ENCODE measurements at places on chromosomes 12 and 14.

DNA sequence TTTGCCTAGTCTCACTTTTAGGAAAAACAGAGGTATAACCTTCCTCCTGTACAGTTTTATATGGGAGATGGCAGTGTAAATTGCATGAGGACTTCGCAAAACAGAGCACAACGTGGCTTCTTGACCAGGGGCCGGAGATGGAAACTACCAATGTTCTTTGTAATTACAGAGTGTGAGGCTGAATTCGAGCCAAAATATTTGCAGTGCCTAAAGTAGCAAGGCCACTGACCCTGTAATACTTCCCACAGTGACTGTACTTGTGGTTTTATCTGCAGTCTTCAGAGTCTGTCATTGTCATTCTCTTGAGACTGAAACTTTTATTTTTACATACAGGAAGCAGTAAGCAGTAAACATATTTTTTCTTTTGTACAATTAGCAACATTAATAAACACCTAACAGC lies 98.9 kb downstream of the RERG start:
- no peak for DNase-seq

DNA sequence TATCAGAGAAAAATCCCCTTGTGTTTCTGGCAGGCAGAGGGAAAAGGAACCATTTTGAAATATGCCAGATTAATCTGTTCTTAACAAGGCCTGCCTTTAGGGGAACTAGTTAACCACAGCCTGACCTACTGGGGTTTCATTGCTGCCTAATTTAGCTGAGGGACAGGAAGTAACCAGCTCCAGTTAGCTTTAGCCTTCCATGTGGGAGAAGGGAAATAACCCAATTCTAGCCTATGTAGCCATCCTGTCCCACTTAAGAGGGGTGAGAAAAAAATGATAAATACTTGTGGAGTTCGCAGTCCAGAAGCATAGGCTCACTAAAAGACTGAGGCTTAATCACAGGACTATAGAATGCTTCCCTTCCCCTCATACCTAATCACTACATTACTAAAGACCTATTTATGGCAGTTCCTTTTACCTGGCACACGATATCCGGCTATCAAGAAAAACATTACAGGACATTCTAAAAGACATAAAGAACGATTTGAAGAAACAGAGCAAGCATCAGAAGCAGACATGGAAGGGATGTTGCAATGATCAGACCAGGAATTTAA lies 22.8 kb downstream of the COX8C start:
- DNase-seq: no peak

GRCh38 chr14:67245104-67245503 lies 3.9 kb downstream of the PALS1 start:
- DNase-seq: no peak

- no peak for DNase-seq
Measured at GRCh38 chr14:100306998-100307765, 938 bp upstream of the SLC25A29 start.

DNA sequence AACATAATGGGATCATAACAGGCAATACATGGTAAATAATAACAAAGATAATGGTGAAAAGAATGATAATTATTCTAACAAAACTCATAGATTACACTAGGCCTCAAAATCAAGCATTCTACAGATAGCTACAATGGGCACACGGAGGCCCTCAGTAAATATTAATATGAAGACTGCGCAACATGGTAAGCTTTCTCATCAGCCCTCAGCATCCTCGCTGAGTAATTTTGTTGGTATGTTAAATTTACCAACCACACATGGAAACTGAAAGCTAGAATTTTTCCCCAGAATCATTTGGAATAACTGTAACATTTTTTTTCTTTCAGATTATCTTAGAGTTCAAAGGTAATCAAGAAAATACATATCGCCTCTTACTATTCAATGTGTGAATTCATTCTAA lies 74.2 kb upstream of the PYGL start:
- DNase-seq: no peak

- DNase-seq: peak; percentile 65
Measured at GRCh38 chr12:132614861-132615578, 3.6 kb upstream of the P2RX2 start.

- DNase-seq: no peak
Measured at GRCh38 chr12:92362785-92363184, 217.1 kb upstream of the BTG1 start.

DNA sequence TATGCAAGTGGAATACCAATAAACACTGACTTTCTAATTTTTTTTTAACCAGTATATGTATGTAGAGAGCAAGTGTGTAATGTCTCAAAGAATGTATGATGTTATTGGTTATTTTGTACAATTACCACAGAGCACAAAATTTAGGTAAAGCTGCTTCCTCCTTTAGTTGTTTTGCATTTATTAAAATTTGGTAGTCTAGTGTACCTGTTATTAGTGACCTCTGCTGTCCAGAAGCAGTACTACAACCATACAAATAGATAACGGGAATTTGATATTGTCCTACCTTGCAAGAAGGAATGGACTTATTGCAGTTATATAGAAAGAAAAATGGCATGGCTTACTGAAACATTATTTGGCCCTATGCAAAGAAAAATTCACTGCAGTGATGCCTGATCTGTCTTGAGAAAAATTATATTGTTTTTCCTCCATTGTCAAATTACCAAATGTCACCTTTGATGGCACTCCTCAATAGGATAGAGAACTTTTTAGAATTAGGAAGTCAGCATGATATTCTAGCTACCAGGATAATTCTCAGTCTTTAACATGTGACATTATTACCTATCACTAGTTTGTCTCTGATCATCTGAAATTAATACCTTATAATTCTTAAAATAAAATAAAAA lies 153.9 kb upstream of the RMST start:
- no peak for DNase-seq

DNA sequence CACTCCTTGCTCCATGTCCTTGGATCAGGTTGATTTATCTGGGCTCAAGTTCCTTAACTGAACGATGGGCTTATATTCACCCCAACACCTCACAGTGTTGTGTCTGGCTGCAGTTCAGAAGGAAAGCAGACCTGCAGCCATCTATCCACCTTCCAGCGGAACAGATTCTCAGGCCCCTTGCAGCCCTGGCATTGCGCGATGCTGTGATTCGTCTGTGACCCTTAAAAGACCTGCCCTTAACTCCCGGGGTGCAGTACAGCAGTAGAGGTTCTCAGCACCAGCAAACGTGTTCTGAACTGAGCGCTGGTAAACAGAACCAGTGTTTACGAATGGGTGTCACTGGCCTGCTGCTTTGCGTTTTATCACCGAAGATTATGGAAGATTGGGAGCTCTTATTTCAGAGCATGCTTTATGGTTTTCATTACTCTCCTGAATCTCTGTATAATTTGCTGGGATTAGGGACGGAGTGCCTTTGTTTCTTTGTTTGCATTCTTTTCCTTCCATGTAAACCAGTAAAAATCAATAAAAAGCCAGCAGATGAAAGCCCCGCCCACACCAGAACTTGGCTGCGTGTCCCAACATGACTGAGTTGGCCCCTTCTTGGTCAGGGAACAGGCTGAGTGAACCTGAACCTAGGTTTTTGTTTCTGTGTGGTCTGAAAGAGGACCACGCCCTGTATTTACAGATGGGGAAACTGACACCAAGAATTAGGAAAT lies 286.7 kb upstream of the CRY1 start:
- DNase-seq: peak; percentile 49
